ENCODE measurements at places on chromosomes 1 and 21.
A peak's percentile ranks its signal among the peaks of the same experiment; 100 is the strongest.

GRCh38 chr1:8854240-8854639, 24.2 kb downstream of the ENO1 start:
- DNase-seq: no peak

- peak; percentile 16 for DNase-seq
Measured at GRCh38 chr1:45009956-45010854, 919 bp downstream of the HECTD3 start.

DNA sequence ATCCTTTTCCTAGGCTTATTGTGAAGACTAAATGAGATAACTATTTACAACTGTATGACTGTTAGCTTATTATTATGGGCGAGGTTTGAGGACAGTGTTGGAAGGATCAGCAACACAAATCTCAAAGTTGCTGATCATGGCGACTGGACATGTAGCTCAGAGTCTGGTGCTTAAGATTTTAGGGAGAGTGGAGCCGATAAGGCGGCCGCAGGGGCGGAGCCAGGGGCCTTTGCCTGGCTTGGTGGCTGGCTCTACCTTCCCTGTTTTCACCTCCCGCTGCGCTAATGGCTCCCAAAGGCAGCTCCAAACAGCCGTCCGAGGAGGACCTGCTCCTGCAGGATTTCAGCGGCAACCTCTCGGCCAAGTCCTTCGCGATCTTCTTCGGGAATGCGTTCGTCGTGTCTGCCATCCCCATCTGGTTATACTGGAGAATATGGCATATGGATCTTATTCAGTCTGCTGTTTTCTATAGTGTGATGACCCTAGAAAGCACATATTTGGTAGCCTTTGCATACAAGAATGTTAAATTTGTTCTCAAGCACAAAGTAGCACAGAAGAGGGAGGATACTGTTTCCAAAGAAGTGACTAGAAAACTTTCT, 45.5 kb downstream of the GIPC2 start:
- no peak for DNase-seq

GRCh38 chr1:187442603-187443002, 613.9 kb downstream of the PLA2G4A start:
- no peak for DNase-seq

- no peak for DNase-seq
Measured at GRCh38 chr1:163357378-163357777, 35.6 kb downstream of the NUF2 start.

DNA sequence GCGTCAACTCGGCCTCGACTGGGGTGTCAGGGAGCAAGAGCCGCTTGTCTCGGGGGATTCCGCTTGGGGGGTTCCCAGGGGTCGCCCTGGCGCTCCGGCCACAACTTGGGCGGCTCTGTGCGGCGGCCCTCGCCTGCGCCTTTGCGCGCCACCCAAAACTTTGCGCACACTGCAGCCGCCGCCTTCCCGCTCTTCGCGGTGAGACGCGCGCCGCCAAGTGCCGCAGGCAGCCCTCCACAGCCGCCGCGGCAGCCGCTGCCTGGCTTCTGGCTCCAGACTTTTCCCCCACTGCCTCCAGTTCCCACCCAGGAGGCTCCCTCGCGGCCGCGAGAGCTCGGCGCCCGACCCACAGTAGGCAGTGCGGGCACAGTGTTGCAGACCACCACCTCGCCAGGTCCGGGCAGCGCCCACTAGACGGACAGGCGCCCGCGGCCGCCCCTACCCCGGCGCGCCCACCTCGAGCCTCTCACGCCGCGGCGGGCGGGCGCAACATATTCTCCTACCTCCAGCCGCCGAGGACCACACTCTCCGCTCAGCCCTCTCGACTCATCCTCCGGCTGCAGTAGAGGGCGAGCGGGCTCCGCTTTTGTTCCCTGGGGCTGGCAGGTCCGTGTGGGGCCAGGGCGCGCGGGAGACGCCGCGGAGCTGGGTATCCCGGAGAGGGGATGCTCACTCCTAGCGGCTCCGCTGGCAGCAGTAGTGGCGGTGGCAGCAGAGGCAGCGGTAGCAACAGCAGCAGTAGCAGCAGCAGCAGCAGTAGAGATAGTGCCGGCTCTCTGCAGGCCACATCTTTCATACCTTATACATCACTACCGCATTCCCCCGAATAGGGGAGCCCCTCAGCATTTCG, 296.6 kb downstream of the OMA1 start:
- DNase-seq: no peak

DNA sequence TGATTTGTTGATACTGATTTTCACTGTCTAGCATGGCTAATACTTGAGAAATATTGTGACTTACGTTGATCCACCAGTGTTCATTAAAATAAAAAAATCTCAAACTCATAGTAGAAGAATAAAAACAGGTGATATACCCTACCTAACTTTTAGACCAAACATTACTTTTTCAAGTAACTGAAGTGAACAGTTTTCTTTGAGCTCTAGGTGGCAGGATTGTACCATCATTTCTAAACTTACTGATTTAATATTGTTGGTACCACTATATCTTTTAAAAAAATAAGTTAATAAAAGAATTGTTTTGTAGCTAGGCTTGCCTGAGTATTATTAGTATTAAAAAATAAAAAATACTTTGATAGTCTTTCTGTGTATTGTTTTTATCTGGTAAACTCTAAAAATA, 21.5 kb downstream of the CDC73 start:
- DNase-seq: no peak

GRCh38 chr21:35361988-35362387, 312.9 kb upstream of the RUNX1 start:
- DNase-seq: no peak

DNA sequence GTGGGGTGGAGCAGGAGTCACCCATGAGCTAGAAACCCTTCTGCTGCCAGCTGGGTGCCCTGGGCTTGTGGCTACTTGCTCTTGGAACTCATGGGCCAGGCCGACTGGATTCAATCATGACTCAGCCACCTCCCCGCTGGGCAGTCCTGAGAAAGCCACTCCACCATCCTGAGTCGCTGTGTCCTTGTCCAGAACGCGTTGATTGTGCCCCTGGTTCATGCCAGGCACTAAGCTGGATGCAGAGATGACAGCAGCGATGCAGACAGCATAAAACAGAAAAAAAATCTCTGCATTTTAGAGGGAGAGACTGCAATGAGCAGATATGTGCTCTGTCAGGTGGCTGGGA, 10.6 kb downstream of the PADI1 start:
- DNase-seq: no peak

DNA sequence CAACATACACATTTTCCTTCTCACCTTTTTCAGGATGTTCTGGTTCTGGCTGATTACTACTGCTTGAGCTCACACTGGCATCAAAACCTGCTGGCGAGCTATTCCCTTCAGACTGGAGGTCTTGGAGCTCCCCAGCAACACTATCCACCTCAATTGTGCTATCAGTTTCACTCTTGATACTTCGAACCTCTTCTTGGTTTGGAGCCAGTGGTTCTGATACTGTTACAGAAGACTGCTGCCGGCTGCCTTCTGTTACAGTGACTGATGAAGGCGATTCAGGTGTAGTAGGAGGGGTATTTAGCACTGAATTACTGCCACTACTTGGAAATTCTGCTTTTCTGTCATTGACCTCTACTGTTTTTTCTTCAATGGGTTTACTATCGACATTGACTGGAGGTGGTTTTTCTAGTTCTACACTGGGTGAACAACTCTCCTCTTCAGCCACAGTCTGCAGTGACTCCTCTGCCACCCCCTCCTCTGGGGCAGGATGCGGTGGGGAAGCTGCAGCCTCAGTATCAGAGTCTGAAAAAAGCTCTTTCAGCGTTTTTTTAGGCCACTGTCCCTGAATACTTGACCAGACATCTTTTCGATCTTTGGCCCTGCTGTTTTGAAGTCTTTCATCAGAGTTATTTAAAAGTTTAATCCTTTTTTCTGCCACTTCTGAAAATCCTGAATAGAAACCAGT, 20.7 kb upstream of the RBM34 start:
- DNase-seq: no peak

DNA sequence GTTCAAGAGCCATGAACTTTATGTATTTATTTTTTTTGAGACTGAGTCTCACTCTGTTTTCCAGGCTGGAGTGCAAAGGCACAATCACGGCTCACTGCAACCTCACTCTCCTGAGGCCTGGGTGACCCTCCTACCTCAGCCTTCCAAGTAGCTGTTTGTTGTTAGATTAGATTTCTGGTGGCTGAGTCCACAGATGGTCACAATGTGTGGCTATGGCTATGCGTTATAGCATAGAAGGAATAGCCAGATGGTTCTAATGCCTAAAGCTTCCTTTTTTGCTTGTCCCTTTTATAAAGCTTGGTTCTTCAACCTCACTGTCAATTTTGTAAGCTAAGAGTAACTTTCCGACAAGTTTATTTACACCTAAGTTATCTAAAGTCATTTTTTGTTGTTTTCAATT, 62.3 kb upstream of the FMN2 start:
- DNase-seq: no peak

DNA sequence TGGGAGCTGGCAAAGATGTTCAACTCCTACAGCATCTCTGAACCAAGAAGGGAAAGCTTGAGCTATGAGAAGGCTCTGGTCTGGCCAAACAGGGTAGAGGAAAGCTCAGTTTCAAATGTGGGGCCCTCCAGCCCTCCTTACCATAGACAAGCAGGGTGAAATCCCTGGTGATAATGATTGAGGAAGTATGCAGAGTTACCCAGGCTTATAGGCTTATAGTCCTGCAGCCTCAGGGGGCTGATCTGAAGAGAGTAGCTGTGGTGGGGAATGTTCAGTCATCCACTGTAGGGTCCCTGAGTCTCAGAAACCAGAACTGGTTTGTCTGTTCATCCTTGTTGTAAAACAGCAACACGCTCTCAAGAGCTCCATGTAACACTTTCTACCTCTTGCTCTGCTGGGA, 19.8 kb upstream of the LY9 start:
- no peak for DNase-seq

DNA sequence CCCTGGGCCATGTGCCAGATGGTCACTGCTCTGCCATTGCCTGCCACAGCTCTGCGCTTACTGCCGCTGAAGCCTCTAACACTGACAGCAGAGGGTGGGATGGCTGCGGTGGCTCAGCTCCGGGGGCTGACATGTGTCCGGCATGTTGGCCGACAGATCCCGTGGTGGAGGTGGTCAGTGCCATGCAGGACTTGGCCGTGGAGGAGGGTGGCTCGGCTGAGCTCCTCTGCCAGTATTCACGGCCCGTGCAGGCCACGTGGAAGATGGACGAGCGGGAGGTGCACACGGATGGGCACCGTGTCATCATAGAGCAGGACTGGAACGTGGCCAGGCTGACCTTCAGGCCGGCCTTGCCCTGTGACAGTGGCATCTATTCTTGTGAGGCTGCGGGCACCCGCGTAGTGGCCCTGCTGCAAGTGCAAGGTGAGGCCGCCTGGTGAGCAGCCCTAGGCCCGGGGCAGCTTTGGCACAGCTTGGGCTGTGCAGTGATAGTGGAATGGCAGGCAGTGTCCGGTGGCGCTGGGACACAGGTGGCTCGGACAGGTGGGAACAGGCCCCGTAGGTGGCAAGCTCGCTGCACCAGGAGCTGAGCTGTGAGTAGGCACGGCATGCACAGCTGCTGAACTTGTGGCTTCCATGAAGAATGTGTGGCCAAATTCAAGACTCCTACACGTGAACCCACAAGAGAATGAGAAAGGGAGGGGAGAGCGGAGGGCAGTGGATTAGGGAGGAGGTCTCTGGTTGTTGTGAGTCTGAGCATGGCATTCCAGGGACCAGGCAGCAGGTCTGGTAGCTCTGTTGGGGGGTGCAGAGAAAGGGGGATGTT, 91.8 kb downstream of the TRIM11 start:
- no peak for DNase-seq

GRCh38 chr1:89524369-89525168, at the start of gene LRRC8B:
TSS of gene LRRC8B (plus strand) at chr1:89524829. CDS start at chr1:89582651, 57,822 bp downstream.
- DNase-seq: peak; percentile 72

GRCh38 chr1:58905126-58905490, 121.3 kb upstream of the JUN start:
- DNase-seq: no peak

- no peak for DNase-seq
Measured at GRCh38 chr1:51000651-51001050, 30.6 kb downstream of the CDKN2C start.

- DNase-seq: no peak
Measured at GRCh38 chr21:29403922-29404538, 105.3 kb downstream of the BACH1 start.

DNA sequence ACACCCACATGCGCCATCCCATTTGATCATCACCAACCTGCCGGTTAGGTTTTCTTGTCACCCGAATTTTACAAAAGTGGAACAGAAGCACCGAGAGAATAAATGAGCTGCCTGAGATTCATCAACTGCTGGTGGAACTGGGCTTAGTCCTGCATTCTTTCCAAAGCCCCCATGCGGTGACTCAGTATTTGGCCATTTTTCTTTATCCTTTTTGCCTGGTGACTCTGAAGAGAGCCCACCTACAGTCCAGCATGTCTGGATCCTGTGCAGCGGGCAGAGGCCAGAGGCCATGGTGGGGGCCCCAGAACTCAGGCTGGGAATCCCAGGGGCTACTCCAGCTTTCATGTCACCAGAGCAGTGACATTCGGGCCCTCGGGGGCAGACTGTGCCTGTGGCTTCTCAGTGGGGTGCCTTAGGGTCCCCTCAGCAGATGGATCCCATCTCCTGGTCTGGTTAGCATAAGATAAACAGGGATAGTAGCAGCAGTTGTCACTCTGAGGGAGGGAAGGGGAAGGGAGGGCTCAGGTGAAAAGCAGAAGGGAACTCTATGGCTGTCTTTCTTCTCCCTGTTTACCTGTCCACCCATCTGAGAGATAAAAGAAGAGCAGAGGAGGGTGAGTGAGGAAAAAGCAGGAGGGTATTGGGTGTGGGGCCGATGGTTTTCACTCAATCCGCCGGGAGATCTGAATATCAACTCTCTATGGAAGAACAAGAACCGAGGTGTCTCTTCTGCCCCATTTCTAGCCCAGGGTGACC, 63.2 kb downstream of the KIF26B start:
- no peak for DNase-seq

DNA sequence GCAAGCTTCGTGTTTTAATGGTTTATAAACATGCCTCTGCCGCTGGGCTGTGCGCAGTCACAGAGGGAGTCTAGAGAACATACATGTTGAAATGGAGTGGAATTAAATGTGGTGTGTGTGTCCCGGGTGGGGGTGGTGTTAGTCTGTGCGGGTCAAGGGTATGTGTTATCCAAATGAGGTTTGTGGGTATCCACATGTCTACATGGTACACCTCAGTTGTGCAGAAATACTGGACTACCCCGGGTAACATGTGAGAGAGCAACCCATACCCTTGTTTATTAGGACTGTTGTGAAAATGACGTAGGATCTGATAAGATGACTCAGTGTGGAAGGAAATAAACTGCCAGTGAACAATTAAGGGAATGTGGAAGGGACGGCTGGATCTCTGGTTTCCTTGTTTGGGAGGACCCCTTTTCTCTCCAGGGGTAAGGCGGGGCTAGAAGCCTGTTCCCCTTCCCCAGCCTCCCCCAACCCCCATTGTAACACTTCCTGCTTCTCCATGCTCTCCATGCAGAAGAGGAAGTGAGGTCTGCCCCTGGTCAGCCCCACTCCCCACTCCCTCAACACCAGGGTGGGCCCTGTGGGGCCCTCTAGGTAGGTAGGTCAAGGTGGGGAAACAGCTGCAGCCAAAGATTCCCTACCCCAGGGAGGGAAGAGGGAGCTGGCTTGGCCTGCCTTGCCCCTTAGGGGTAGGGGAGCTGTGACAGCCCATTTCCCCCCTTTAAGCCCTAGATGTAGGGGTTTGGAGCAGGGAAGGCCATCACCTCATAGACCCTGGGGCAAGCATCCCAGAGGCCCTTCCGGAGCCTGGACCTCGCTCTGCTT, 690 bp downstream of the EPS8L3 start:
- DNase-seq: no peak

GRCh38 chr21:39837861-39838359, 29.3 kb upstream of the PCP4 start:
- DNase-seq: no peak

Measured in stimulated activated CD4-positive, alpha-beta T cell treated with anti-CD3 and anti-CD28 coated beads, Interleukin-15, amount 100 ng/mL, for 1 hour (primary cell).